ENCODE measurements at places on chromosomes 7 and 10. TPM values are rescaled to one million over a fixed set of nuclear protein-coding genes. Genes with fewer than 3 reads are reported as not detected.

Gene EN2
- 11.9 TPM for total RNA-seq

DNA sequence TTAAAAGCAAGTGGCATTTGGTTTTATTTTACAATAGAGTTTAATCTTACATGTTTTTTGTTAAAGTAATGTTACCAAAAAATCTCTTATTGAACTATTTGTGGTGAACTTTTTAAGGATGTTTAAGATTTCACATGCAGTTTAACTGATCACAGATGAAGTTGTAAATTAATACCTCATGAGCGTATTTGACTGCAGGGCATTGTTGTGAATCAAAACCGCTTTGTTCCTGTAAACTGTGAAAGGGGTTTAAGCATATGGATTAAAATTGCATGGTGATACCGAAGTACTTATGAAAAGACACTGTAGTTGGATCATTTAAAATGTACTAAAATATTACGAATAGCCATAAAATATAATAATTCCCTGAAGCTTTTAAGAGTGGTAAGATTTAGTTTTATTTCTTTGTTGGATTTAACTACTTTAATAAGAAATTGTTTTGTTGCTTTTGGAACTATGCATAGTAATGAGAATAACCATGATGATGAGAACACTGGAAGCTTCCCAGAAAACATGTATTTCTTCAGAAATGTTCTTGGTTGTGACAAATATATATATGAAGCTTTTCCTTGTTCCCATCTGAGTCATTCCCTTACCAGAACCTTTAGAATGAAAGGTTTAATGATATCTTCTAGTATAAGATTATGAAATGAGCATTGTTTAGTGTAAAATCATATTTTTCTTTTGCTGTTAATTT lies 131.3 kb downstream of the ADK start:
- no peak for DNase-seq

GRCh38 chr10:75508814-75509306 lies 77.4 kb downstream of the LRMDA start:
- DNase-seq: no peak

Gene ABCA13
- total RNA-seq: 0.64 TPM

DNA sequence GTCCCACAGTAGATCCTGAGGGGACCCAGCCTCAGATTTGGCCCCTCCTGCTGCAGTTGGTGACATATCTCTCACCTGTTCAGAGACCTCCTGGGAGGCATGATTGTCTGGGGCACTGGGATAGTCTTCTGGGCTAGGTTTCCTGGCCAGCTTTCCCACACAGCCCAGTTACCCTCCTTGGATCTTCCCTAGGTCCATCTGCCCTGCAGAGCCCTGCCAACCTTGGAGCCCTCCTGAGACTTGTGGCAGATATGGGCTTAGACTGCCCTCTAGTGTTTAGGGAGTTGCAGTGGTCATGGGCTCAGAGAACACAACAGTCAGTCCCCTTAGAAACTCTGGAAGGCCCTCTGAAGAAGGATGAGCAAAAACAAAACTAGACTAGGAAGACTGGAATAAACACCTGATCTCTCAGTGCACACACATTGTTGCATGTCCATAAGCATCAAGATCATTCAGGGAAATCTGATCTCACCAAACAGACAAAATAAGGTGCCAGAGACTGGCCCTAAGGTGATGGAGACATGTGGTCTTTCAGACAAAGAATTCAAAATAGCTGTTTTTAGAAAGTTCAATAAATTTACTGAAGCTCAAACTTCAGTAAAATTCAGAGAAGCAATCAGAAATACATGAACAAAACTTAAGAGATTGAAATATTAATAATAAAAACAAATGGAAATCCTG lies 324.6 kb downstream of the ATRNL1 start:
- no peak for DNase-seq

GRCh38 chr10:128462844-128463243 lies 336.6 kb upstream of the MKI67 start:
- DNase-seq: no peak

Gene HELLS
- 89.3 TPM for total RNA-seq

- peak; percentile 57 for DNase-seq
These were observed 26.4 kb downstream of the SLC16A9 start for GRCh38 chr10:59682986-59683937.

DNA sequence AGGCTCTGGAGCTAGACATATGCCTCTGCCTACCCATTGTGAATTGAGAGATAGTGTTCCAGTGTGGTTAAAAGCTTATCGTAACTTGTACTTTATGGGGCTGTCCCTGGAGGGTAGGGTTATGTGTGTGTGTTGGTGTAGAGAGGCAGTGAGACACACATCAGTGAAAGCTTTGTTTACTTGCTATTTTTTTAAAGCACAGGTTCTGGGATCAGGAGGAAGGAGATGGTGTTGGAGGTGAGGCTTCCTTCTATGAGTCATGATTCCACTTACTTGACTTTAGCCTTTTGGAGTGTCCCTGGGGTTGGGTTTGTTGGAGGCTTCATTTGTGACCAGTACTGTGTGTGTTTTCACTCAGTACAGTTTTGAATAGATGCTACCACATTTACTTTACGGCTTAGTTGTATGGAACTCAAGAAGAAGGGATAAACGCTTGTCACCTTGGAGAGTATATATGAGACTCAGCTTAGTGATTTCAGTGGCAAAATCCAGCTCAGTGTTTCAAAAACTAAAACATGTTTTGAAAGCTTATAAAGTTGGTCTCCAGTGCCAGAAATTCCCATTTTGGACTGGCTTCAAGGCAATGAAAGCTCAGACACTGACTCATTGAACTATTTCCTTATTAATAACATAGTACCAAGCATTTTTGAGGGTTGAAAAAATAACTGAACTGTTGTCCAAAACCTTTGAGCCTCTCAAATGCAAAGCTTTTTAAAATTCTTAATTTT lies 106.2 kb downstream of the PLXDC2 start:
- DNase-seq: no peak

GRCh38 chr7:11650030-11650429 lies 182.0 kb downstream of the THSD7A start:
- no peak for DNase-seq

Gene CTAGE15
- total RNA-seq: 0.18 TPM

- DNase-seq: no peak
These were observed 248.1 kb downstream of the ABCA13 start for GRCh38 chr7:48419401-48419800.

DNA sequence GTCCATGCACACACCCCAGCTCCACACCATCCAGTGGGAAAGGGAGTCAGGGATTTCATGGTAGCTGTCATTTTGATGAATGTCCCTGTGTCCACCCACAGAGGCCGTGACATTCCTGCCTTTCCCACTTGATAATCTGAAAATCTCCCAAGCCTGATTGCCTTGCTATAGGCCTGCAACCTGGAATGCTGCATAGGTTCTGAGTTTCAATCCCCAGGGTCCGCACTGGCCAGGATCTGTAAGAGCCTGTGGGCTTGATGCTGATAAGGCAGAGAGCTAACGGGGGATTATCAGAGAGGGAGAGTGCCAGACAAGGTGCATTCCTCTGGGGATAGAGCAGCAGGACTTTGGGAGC lies 57.5 kb downstream of the RBM20 start:
- no peak for DNase-seq

DNA sequence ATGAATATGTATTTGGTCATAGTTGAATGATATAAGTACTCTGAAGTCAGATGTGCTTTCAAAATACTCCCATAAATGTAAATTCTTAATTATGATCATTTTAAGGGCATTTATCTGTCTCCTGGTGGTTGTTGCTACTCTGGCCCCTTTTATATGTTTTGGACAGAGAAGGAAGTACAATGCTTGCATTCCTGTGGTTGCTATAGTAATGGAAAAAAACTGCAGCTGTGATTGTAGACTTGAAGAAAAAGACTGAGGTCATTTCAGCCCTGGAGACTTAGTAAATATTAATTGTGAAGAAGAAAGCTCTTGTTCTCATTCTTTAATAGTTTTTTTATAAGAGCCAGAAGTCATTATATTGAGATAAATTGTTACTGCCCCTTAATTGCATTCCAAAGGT lies 70.2 kb upstream of the FERD3L start:
- no peak for DNase-seq

Gene SEMA4G
- total RNA-seq: 11.0 TPM

DNA sequence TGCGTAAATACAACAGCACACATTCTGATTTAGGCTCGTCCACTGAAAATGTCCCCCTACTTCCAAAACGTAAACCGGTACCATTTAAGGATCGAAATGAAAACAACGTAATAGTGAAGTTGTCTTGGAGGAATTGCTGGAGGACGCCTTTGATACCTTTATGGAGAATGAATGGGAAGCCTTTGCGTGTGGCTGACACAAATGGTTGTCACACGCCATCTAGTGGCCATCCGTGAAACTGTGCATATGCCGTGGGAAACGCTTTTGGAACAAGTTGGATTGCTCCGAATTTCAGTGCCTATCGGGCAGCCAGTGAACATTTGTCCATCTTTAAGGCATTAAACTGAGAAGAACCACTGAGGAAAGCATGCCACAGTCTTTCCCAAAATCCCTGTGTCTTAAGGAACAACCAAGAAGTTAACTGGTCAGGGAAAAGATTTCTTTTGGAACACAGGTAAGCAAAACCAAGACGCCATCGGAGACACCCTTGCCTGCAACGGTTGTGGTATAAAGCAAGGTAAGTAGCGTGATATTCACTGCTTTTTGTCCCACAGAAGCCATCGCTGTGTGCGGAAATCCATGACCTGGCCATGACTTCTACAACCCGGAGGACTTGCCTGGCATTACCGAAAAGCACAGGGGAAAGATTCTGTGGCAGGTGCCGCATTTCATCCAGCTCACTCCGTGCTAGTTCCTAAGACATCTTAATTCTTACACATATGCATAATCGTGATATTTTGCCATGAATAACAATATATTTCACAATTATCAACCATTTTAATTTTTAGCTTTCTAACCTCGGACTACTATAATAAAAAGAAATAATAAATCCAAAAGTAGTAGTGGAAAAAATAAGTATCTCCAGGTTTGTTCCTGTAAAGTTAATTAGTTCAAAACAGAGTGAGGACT lies 100.6 kb downstream of the FAM204A start:
- peak; percentile 57 for DNase-seq

Gene MYPN
- total RNA-seq: not detected

GRCh38 chr10:101986624-101986971 lies 69.4 kb downstream of the ARMH3 start:
- DNase-seq: no peak

Gene PKD1L1
- 0.64 TPM for total RNA-seq

Gene MACROH2A2
- 44.8 TPM for total RNA-seq

DNA sequence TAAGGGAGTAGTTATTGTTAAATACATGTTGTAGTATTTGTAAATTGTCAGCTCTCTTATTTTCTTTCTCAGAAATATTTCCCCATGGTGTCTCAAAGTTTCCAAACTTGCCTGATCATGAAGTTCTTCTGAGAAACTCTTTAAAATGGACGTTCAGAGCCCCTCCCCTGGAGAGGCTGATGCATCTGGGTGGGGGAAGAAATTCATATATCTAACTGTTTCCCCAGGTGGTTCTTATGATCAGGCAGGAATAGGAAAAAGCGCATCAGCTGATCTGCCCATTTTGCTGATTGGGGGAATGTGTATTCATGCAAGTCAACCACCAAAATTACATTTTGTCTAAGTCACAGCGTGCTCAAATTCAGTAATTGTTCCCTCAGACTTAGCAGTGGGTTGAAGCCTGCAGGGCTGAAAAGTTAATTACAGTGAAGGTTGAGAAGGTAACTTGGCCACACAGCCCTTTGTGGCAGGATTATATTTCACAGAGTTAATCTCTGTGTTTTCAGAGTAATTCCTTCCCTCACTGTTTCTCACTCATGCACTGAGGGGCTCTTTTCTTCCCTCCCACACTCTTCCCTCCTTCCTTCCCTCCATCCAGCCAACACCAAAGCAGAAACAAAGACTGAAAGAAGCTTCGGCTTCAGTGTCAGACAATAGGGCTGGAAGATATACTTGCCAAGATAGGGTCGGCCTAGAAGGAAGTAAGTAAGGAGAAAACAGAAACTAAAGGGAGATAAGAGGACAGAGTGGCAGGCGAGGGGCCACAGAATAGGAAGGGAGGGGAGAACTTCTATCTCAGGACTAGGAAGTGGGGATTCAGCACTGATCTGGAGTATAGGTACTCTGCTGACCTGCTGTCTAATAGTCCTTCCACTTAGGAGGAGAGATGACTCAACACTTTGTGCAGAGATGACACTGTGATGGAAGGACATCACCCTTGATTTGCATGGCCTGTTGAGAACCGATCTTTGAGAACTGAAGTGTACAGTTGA lies 50.5 kb upstream of the STARD3NL start:
- DNase-seq: no peak

- DNase-seq: no peak
These were observed 67.3 kb downstream of the GLCCI1 start for GRCh38 chr7:8035647-8036518.

Gene CPVL
- total RNA-seq: 7.8 TPM

Gene GHRHR
- total RNA-seq: 4.3 TPM

- no peak for DNase-seq
These were observed 491.8 kb upstream of the TPK1 start for GRCh38 chr7:145327646-145328045.

Gene TACC2
- total RNA-seq: 27.0 TPM

Gene OR2A12
- not detected for total RNA-seq

DNA sequence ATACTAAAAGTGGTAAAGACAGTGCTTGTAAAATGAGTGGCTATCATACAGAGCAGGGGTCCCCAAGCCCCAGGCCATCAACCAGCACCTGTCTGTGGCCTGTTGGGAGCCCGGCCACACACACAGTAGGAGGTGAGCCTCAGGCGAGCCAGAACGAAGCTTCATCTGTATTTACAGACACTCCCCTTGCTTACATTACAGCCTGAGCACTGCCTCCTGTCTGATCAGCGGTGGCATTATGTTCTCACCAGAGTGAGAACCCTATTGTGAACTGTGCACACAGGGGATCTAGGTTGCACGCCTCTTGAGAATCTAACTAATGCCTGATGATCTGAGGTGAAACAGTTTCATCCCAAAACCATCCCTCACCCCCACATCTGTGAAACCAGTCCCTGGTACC lies 58.7 kb downstream of the ITGA8 start:
- no peak for DNase-seq

GRCh38 chr7:7408001-7408770 lies 127.5 kb downstream of the COL28A1 start:
- DNase-seq: no peak

Gene PPP1R3A
- total RNA-seq: 0.09 TPM

DNA sequence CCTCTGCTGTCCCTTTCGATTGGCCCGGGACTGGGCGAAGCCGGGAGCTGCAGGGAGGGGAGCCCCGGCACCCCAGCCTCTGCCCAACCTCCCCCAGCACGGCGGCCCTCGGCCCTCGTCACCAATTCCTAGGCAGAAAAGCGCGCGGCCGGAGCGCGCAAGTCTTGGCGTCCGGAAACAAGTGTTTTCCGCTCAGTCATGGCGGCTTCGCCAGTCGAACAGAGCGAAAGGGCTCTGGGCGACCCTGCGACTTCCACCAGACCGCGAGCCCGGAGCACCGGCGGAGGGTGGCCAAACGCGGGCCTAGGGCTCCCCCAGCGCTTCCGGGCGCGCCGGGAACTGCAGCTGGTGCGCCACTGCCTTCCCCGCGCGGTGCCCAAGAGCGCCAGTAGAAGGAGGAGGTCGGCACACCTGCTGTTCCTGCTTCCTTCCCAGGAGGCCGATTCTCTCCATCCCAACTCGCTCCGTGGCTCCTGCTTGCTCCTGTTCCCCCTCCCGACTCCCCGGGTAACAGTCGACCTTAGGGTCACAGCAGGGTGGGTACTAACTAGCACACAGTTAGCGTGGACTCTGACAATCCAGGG lies 729.9 kb downstream of the ZWINT start:
- no peak for DNase-seq
